ENCODE measurements at places on chromosomes 12 and 14.

- no peak for DNase-seq
Observed at GRCh38 chr14:100545359-100545758, 41.9 kb downstream of the BEGAIN start.

DNA sequence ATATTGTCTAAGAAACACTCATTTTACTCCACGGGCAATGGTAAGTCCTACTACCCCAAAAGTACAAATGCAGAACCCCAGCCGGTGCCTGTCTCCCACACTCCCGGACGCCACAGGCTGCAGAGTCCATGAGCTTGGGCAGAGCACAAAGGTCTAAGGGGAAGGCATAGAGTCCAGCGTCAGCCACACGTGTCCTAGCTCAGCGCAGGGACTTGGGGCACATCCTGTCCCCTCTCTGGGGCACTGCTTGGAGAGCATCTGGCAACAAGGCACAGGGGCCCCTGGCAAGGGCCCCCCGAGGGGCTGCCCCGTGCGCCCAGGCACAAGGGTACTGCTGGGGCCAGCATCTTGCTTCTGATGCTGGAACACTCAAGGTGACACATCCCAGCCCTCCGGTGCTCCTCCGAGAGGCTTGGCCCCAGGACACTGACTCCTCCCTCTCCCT, 58.4 kb downstream of the BCL11B start:
- no peak for DNase-seq

GRCh38 chr14:81434230-81434629, 34.1 kb upstream of the STON2 start:
- DNase-seq: no peak

DNA sequence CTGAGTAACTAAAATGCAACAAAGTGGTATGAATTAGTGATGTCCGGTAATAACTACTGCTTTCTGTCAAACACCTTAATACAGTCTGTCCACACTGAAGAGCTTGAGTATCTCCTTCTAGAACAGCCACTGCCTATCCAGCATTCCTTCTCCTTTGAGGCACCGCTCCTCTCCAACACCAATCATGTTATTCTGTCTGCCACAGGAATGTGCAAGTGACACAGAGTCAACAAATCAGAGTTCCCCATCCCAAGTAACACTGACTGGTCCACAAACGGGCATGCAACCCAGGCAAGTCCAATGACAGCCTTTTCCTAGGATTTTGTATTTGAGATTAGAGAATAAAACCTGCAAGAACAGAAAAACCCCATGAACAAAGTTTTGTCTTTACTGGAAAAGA, 3.8 kb downstream of the GXYLT1 start:
- DNase-seq: no peak

- no peak for DNase-seq
Observed at GRCh38 chr12:123057513-123058265, 77.2 kb downstream of the ARL6IP4 start.

GRCh38 chr12:62472472-62472871, 5.8 kb downstream of the MON2 start:
- DNase-seq: no peak

GRCh38 chr12:69905801-69906200, 80.8 kb downstream of the MYRFL start:
- DNase-seq: no peak

DNA sequence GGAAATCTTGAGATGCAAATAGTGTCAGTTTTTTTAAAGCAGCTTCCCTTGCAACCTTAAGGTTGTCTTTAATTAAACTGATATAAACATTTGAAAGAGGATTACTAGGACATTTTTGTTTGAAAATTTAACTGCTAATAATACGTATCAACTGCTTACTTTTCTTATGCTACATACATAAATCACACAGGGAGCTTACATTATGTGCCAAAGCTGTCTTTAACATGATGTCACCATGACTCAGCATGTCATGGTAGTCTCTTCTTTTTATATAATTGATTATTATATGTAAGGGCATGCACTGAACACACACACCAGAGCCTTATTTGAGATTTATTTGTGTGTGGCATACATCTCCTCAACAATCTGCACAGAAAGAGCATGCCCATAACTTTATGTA, 63.0 kb upstream of the PTHLH start:
- DNase-seq: no peak

DNA sequence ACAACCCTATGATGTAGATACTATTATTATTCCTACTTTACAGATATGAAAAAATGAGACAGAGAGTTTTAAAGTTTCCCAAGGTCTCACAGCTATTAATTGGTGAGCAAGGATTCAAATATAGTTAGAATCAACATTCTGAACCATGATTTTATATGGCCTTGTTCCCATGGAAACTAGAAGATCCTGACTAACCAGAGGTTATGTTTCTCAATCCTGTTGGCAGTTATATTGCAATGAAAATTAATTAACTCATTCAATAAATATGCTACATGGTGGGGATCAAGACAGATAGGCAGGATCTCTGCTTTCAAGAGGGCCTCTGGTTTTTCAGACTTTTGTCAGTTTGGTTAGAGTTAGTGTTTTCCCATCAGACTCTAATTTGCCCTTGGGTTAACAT, 9.3 kb upstream of the FUT8 start:
- no peak for DNase-seq

DNA sequence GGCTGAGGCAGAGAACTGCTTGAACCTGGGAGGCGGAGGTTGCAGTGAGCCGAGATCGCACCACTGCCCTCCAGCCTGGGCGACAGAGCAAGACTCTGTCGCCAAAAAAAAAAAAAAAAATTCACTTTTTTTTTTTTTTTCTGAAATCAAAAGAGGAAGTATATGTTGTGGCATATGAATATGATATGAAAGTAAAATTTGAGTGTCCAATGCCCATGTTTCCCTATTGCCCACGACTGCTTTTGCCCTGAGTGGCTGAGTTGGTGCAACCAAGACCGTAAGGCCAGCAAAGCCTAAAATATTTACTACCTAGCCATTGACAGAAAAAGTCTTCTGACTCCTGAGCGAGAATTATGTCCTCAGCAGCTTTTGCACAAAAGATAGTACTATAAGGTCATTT, 101.7 kb upstream of the PARP11 start:
- no peak for DNase-seq

- peak; percentile 55 for DNase-seq
Observed at GRCh38 chr12:120231316-120232011, 30.6 kb upstream of the RPLP0 start.

GRCh38 chr14:81315341-81315740, 84.8 kb downstream of the STON2 start:
- DNase-seq: no peak

- DNase-seq: no peak
Observed at GRCh38 chr12:108323581-108323980, 15.5 kb downstream of the CMKLR1 start.

DNA sequence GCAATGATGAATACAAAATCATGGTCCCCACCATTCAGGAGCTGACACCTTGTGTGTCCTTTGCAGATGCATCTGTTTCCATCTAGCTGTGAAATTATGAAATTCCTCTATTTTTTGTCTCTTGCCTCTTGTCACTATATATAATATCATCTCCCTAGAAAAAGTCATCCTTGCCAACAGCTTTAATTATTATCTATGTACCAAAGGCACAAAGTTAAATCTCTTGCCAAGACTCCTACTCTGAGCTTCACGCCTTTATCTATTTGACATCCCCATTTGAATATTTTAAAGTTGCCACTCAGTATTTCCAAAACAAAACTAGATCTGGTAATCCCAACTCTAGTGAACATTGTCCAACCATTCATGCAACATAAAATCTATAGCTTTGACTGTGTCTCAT, 32.0 kb upstream of the PRB2 start:
- no peak for DNase-seq

- DNase-seq: no peak
Observed at GRCh38 chr12:14774906-14775635, 28.2 kb downstream of the WBP11 start.

- DNase-seq: no peak
Observed at GRCh38 chr14:100581228-100582145, 5.7 kb downstream of the BEGAIN start.

DNA sequence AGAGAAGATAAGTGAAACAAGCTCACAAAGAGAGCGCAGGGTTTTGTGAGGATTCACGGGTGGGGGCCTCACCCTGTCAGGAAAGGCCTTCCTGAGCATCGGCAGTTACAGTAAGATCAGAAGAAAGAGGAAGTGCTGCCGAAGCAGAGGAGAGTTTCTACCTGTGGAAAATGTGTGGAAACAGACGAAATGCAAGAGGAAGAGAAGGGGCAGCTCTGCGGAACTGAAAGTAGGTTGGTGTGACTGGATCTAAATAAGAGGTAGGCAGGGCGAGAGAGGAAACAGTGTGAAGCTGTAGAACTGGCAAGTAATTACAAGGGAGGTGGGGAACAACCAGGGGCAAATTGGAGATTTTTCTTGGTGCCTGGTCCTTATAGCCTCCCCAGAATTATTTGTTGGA, 2.6 kb downstream of the GPR68 start:
- no peak for DNase-seq

GRCh38 chr14:94163796-94164195, 10.3 kb upstream of the PPP4R4 start:
- no peak for DNase-seq

- DNase-seq: no peak
Observed at GRCh38 chr14:39755269-39755878, 323.1 kb upstream of the FBXO33 start.

DNA sequence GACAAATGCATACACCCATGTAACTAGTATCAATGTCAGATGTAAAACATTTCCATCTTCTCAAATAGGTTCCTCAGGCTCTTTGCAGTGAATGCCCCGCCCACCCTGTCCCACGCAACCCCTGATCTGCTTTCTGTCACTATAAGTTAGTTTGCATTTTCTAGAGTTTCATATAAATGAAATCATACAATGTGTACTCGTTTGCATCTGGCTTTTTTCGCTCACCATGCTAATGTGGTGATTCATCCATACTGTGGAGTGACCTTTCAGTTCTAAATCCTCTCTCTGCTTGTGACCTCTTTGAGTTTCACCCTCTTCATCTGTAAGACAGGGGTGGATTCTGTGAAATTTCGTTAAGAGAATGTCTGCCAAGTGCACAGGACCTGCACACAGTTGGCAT, 30.6 kb upstream of the MSI1 start:
- DNase-seq: no peak

GRCh38 chr12:27505109-27505508, 18.9 kb upstream of the PPFIBP1 start:
- DNase-seq: no peak

Data from stimulated activated CD8-positive, alpha-beta memory T cell treated with anti-CD3 and anti-CD28 coated beads, Interleukin-12 subunit alpha, Interleukin-12 subunit beta, amount 100 ng/mL, for 1 hour (primary cell).